ENCODE measurements at places on chromosomes 11 and 22.

DNA sequence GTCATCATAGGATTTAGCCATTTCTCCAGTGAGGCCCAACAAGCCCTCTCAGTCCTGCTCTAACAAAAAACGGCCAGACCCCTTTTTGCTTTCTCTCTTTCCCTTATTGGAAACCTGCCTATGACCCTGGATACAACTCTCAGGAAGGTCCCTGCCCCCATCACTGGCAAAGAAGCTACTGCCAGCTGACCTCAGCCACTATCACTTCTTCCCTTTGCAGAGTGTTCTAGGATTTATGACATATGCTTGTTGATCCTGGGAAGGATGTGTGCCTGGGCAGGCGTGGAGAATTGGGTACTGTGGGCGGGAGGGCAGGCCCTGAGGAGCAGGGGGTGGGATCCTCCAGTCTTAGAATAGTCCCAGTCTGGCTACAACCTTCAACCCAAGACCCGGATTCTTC is 7.5 kb downstream of the PGAP2 start:
- no peak for DNase-seq

DNA sequence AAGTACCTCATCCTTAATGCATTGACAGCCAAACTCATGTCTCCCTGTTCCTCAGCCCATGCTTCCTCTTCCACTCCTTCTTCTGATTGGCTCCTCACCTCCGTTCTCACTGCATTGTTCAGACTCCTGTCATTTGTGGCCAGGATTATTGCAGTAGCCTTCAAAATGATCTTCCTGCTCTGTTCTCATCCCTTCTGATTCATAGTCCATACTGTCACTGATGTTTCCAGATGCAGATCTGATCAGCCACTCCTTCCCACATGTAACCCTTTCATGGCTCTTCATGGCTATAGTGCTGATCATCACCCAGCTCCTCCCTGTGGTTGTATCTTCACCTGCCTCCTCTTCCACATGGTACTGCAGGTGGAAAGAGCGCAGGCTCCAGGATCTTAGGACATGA is 71.7 kb downstream of the DEPDC5 start:
- DNase-seq = no peak

- no peak for DNase-seq
Measured at GRCh38 chr11:90774727-90775566, 552.1 kb upstream of the CHORDC1 start.

DNA sequence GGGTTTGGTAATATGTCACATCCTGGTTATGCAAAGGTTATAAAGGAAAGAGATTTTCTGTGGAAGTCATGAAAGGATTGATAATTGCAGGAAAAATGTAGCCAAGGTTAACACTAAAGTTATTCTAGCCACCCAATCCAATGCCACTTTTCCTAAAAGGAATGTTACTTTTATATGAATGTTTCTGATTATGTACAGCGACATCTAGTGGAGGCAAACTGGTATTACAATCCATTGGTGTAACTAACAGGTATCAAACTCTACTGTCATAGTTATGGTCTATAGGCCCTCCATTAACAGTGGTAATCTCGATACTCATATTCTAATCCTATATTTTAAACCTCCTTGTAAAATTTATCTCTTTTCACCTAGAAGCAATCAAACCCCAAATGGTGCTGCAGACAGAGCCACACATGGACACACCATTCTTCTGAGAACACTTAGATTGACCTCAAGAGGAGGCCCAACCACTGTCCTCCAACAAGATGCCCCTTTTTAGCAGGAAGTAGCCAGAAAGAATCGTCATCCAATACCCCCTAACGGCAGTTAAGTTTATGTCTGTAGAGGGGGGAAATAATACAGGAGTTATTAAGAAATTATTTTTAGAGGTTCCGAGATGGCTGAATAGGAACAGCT is 74.9 kb upstream of the RAG2 start:
- DNase-seq = peak; percentile 67

DNA sequence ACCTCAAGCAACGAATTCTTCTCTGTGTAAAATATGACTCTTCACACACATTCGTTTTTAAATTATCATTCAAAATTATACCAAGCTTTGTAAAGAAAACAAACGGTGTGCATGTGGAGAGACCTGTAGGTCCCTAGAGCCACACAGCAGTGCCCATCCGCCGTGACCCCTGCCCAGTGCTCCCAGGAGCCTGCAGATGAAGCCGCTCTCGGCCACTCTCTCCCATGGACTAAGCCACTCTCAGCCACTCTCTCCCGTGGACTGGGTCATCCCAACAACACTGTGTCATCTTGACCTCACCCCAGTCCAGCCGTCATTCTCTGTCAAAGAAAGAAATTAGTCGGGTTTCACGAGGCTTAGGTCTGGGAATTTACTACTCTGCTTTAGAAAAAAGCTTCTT is 391.6 kb downstream of the BRD1 start:
- no peak for DNase-seq
